ENCODE measurements at places on chromosomes 6 and 20. TPM values are rescaled to one million over a fixed set of nuclear protein-coding genes. Genes with fewer than 3 reads are reported as not detected.

DNA sequence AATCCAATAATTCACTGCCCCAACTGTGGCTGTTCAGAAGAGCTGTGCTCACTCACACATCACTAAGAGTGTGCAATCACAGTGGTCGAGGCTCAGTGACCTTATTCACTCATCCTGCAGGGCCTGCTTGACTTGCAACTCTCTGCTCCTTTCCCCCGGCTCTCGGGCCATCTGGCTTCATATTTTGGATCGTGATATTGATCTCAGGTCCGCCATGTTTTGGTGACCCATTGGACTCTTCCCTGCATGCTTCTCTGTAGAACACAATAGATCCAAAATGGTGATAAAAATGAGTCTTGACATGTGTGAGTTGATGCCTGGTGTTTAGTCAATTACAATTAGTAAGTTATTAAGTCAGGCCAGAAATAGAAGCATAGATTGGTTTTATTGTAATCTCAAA lies 313.9 kb upstream of the SOX4 start:
- DNase-seq = no peak

- DNase-seq = no peak
Observed at GRCh38 chr6:154579485-154579884, 69.0 kb upstream of the CNKSR3 start.

- DNase-seq = no peak
Observed at GRCh38 chr6:35967076-35967774, 46.3 kb upstream of the SRPK1 start.

DNA sequence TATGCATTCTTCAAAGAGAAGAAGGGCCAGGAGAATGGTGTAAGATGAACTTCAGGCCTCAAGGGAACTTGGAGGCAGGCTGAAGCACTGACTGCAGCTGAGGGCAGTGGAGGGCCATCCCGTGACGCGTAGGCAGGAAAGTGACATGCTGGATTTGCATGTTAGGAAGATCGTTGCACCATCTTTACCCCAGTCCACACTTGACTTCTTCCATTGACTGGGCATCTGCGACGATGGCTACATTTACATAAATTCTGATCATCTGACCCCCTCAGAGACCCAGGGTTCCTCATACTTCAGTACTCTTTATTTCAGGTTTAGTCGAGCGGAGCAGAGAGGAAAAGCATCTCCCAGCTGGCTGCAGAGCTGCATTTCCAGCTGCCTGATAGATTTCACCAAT lies 180.2 kb downstream of the PTPRT start:
- DNase-seq = no peak

DNA sequence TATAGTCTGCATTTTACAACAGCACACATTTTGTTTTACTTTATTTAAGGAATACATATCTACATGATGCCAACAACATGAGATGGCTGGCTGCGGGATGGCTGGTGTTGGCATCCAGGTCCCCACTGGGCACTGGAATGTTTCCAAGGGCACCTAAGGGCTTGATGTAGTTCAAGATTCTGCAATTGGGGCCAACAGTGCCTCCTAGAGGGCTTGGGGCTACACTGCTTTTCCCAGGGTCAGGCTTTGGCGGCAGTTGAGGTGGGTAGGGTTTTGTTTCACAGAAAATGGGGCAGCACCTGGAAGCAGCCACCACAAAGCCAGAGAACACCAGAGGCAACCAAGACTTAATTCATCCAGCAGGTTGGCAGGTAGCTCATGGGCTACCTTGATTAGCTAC lies 202.2 kb upstream of the PRND start:
- DNase-seq = no peak

- no peak for DNase-seq
Observed at GRCh38 chr6:111806561-111807497, 66.4 kb downstream of the FYN start.

DNA sequence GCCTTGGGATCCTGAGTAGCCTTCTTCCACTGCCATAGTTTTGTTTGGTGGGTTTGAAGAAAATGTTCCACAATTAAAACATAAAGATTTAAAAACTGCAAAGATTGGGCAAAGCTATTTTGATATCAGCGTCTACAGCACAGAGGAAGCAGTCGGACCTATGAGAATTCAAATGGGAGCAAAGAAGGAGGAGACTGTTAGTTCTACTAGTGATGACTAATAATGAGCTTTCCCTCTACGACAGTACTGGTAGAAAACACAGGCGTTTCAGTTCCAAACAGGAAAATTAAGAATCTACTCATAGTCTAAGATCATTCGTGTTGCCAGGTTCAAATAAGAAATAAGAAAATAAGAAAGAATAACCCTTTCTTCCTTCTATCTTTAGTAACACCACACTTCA lies 121.2 kb downstream of the INSM1 start:
- DNase-seq = no peak

GRCh38 chr6:169345146-169345545 lies 91.5 kb upstream of the THBS2 start:
- no peak for DNase-seq

- no peak for DNase-seq
Observed at GRCh38 chr20:54257071-54257816, 49.4 kb downstream of the PFDN4 start.

PBX2 gene
- 26.7 TPM for total RNA-seq

SLC16A10 gene
- total RNA-seq = 14.9 TPM
